ENCODE measurements at places on chromosomes 7 and 10.

DNA sequence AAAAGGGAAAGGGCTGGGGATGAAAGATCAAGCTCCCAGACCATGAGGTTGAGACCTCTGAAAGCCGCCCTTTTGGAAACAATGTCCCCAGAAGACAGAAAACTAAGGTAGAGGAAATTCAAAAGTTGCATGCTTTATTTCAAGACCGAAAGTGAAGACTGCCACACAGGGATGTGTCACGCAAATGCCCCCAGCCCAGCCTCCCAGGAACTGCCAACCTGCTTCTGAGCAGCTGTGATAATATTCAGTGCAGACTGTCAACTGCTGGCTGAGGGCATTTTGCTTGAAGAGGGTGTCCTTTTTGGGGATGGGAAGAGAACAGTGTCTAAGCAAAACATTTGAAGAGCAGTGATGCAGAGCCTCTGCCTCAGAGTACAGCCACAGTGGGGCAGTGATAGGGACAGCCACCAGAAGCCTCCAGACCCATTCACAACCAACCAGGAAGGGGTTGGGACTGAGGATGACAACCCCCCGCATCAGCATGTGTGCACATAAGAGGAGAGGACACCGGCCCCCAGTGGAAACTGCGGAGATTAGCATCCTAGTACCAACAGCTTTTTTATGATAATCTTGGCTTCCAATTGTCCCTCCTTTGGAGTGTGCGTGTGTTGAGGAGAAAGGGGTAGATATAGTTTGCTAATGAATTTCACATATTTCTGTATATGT is 34.7 kb upstream of the NFE2L3 start:
- H3K36me3 ChIP-seq: no peaks in the 10 kb centered on the region
- no peak overlapping the region for H3K27ac ChIP-seq
- peaks cover 24% of the 10 kb centered on the region for H3K27me3 ChIP-seq

DNA sequence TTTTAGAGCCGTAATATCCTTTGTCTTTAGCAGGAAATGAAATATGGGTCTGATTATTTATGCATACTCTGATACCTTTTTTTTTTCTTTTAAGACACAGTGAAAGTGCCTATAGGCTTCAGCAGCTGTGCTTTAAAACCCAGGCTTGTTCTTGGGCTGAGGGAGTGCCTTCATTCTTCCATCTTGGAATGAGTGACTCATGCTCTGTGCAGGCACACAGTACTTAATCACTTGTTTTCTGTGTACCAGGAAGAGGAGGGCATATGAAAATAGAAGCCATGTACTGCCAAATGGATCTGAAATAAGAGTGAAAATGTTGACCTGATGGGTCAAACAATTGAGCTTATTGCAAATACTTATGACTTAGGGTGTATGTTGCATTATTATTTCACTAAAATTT is 12.0 kb downstream of the INPP5F start:
- peak overlapping the region; percentile 51 for H3K27ac ChIP-seq
- H3K4me3 ChIP-seq: no peak overlapping the region
- peaks cover 6% of the 10 kb centered on the region for H3K4me1 ChIP-seq

DNA sequence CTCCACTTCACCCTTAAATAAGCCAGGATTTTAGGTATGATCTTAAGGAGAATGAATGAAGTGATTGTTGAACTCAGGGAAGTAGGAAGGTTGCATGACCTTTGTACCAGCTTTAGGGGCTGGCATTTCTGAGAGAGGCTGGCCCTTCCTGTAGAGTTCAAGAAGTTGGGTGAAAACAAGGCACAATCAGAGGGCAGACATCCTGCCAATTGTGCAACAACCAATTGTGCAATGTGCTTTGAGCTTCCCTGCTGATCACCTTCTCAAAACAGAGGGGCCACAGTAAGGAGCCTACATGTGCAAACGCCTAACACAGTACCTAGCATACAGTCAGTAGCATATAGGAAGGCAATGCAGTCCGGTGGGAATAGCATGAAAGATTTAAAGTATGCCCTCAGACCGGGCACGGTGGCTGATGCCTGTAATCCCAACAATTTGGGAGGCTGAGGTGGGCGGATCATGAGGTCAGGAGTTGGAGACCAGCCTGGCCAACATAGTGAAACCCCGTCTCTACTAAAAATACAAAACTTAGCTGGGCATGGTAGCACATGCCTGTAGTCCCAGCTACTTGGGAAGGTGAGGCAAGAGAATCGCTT is 5.4 kb downstream of the CPVL start:
- peaks cover 3% of the 10 kb centered on the region for H3K4me1 ChIP-seq
- DNase-seq: no peak
- no peak overlapping the region for H3K27ac ChIP-seq
- no peaks in the 10 kb centered on the region for H3K36me3 ChIP-seq

GRCh38 chr7:85125651-85126131 is 61.2 kb downstream of the SEMA3D start:
- H3K36me3 ChIP-seq: no peaks in the 10 kb centered on the region
- no peak for DNase-seq
- H3K4me1 ChIP-seq: no peaks in the 10 kb centered on the region
- H3K27me3 ChIP-seq: no peaks in the 10 kb centered on the region

DNA sequence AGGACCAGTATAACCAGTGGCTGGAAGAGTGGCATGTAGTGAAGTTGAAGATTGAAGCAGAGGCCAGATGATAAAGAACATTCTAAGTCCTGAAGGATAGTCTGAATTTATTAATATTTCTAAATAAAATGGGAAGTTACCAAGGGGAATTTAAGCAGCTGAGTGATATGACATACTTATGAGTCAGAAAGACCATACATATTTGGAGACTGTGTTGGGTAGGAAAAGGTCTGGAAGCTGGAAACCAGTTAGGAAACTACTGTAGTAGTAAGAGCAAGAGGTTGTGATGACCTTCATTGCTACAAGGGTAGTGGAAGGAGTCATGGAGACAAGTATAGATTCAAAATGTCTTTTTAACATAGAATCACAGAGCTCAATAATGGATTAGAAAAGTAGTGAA is 752.3 kb downstream of the SUGCT start:
- H3K4me3 ChIP-seq: no peak overlapping the region
- H3K27ac ChIP-seq: no peak overlapping the region
- no peaks in the 10 kb centered on the region for H3K36me3 ChIP-seq
- no peak for DNase-seq

- H3K36me3 ChIP-seq: peaks cover 7% of the 10 kb centered on the region
- H3K27me3 ChIP-seq: no peaks in the 10 kb centered on the region
- DNase-seq: no peak
- H3K27ac ChIP-seq: peak overlapping the region; percentile 69
- H3K4me3 ChIP-seq: peak overlapping the region; percentile 10
Measured at GRCh38 chr10:73959484-73960243, 38.3 kb upstream of the VCL start.

- no peak overlapping the region for H3K4me3 ChIP-seq
- DNase-seq: no peak
- no peaks in the 10 kb centered on the region for H3K4me1 ChIP-seq
- H3K27me3 ChIP-seq: peaks cover 13% of the 10 kb centered on the region
- H3K27ac ChIP-seq: no peak overlapping the region
Measured at GRCh38 chr10:1896153-1896552, 158.8 kb upstream of the ADARB2 start.

GRCh38 chr10:105041956-105042355 is 400.9 kb downstream of the SORCS3 start:
- no peak for DNase-seq
- no peaks in the 10 kb centered on the region for H3K4me1 ChIP-seq
- H3K27ac ChIP-seq: no peak overlapping the region
- no peaks in the 10 kb centered on the region for H3K27me3 ChIP-seq
- H3K36me3 ChIP-seq: no peaks in the 10 kb centered on the region

DNA sequence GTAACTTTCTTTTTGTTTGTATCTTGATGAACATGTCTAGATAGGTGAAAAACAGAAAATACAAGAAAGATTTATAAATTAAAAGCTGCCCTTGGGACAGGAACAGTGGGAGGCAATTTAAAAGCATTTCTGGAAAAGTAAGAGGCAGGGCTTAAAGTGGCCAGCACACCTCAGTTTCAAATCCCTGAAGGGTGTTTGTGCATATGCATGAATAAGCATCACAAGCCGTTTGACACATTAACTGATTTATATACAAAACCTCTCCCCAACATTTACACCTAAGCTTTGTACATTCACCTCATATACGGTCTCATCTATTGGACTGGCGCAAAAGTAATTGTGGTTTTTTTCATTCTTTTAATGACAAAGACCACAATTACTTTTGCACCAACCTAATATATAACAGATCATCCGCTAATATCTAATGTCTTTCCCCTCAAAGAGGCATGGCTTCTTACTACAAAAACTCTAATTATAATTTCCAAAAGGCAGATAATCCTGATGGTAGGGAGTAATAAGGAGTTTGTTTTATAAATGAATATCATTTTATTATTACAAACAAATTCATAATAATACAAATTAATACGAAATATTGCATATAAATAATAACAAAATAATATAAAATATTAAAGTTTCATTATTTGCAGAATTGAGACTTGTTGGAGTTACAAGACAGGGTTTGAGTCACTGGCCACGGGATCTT is 48.3 kb downstream of the LRGUK start:
- H3K27me3 ChIP-seq: peaks cover 23% of the 10 kb centered on the region
- H3K4me3 ChIP-seq: no peak overlapping the region
- H3K36me3 ChIP-seq: peaks cover 2% of the 10 kb centered on the region
- no peak for DNase-seq
- H3K27ac ChIP-seq: no peak overlapping the region
- no peaks in the 10 kb centered on the region for H3K4me1 ChIP-seq

GRCh38 chr10:129754211-129755050 is 209.6 kb downstream of the EBF3 start:
- peaks cover 4% of the 10 kb centered on the region for H3K4me1 ChIP-seq
- H3K36me3 ChIP-seq: no peaks in the 10 kb centered on the region
- no peak overlapping the region for H3K27ac ChIP-seq
- H3K27me3 ChIP-seq: no peaks in the 10 kb centered on the region
- no peak for DNase-seq

DNA sequence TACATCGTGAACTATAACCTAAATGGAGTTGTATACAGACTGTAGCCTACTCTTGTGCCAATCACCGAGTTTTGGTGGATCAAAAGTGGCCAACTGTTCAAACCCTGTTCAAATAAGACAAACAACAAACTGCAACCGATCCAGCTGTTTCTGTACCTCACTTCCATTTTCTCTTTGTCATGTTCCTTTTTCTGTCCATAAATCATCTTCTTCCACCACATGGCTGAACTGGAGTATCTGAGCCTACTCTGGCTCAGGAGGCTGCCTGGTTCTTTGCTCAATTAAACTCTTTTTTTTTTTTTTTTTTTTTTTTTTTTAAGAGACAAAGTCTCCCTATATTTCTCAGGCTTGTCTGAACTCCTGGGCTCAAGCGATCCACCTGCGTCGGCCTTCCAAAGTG is 59.0 kb upstream of the NPVF start:
- H3K27ac ChIP-seq: no peak overlapping the region
- H3K4me1 ChIP-seq: no peaks in the 10 kb centered on the region
- H3K27me3 ChIP-seq: peaks cover 35% of the 10 kb centered on the region
- DNase-seq: no peak
- no peaks in the 10 kb centered on the region for H3K36me3 ChIP-seq

- H3K4me3 ChIP-seq: no peak overlapping the region
- no peaks in the 10 kb centered on the region for H3K27me3 ChIP-seq
- DNase-seq: no peak
- H3K4me1 ChIP-seq: peaks cover 7% of the 10 kb centered on the region
- no peak overlapping the region for H3K27ac ChIP-seq
- H3K36me3 ChIP-seq: peaks cover 16% of the 10 kb centered on the region
Measured at GRCh38 chr7:69603351-69603750, 5.1 kb downstream of the AUTS2 start.

DNA sequence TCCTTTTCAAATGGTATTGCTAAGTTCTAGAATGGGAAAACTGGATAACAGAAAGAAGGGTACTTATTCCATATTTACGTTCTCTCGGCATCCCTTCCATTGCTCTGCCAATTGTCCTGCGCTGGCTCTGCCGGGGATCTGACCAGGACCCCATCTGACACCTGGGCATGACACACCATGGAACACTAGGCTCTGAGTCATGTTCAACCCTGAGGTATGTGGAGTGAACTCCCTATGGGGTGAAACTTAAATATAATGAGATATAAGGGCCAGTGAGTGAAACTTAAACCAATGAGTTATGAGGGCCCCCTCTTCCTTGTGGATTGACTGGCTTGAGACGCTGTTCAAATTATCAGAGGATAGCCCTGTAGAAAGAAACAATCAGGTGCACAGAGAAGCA is 55.1 kb upstream of the ZEB1 start:
- no peak for DNase-seq
- H3K4me1 ChIP-seq: no peaks in the 10 kb centered on the region
- no peak overlapping the region for H3K4me3 ChIP-seq
- H3K27ac ChIP-seq: no peak overlapping the region

GRCh38 chr10:116084161-116084560 is 188.8 kb downstream of the GFRA1 start:
- no peak overlapping the region for H3K27ac ChIP-seq
- no peaks in the 10 kb centered on the region for H3K27me3 ChIP-seq
- DNase-seq: no peak
- H3K36me3 ChIP-seq: no peaks in the 10 kb centered on the region
- H3K4me1 ChIP-seq: no peaks in the 10 kb centered on the region

- DNase-seq: no peak
- no peaks in the 10 kb centered on the region for H3K27me3 ChIP-seq
- no peak overlapping the region for H3K4me3 ChIP-seq
Measured at GRCh38 chr10:51640120-51640819, 59.1 kb downstream of the CSTF2T start.

DNA sequence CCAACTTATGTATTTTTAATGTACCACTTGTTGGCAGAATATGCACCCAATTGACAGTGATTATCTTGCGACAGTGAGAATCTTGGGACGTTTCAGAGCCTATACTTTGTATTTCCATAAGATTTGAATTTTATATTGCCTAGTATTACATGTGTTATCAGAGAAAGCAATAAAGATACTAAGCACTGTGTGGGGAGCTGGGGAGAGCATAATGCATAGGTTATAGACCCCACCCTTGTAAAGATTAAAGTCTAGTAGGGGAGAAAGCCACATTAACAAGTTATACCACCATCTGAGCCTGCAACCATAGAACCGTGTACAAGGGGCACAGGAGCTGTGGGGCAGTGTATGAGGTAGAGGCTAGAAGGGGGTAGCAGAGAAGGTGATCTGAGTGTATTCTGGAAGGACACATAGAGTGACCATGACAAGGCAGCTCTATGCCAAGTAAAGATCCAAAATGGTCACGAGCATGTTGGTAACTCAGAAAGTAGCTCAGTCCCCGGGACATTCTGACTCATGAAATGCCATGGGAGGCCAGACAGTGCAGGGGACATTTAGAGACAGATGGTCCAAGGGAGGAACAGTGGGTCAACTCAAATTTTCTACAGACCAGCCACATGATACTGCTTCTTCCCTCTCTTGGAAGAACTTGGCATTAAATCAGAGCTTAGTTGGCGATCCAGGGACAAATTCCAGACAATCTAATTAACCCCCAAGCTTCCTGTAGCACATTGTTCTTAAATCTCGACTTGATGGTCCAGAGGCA is 84.5 kb downstream of the ADRA2A start:
- H3K27ac ChIP-seq: no peak overlapping the region
- H3K4me1 ChIP-seq: no peaks in the 10 kb centered on the region
- H3K36me3 ChIP-seq: no peaks in the 10 kb centered on the region
- no peak overlapping the region for H3K4me3 ChIP-seq
- DNase-seq: no peak
- H3K27me3 ChIP-seq: peaks cover 63% of the 10 kb centered on the region

GRCh38 chr10:58588673-58589265 is 76.1 kb downstream of the BICC1 start:
- no peak overlapping the region for H3K27ac ChIP-seq
- H3K36me3 ChIP-seq: no peaks in the 10 kb centered on the region
- H3K27me3 ChIP-seq: no peaks in the 10 kb centered on the region

- no peak overlapping the region for H3K27ac ChIP-seq
- no peak for DNase-seq
- H3K4me1 ChIP-seq: no peaks in the 10 kb centered on the region
- H3K36me3 ChIP-seq: peaks cover 2% of the 10 kb centered on the region
Measured at GRCh38 chr10:86391236-86391840, 24.7 kb upstream of the GRID1 start.

Data from effector memory CD8-positive, alpha-beta T cell (primary cell).